Epithelial cell of umbilical artery (primary cell): ENCODE measurements at places on chromosomes 5 and 9. TPM values are rescaled to one million over a fixed set of nuclear protein-coding genes. Genes with fewer than 3 reads are reported as not detected.

Gene NR2F1
- 24.6 and 39.6 TPM in 2 replicates for total RNA-seq

Gene HDHD3
- total RNA-seq = 7.8 and 8.8 TPM in 2 replicates

Gene FOXD4L4
- under 0.01 TPM in 1 of 2 replicates, not detected in the other for total RNA-seq

Gene NPDC1
- total RNA-seq = 28.3 and 29.2 TPM in 2 replicates

Gene JAKMIP2
- total RNA-seq = 1.2 TPM in 1 of 2 replicates, not detected in the other

Gene GNA14
- 0.97 and 8.4 TPM in 2 replicates for total RNA-seq

Gene OTP
- not detected in 2 replicates for total RNA-seq

Gene PCDHA2
- total RNA-seq = 0.15 TPM in 1 of 2 replicates, not detected in the other

Gene ORM2
- not detected in 2 replicates for total RNA-seq

Gene SPATA9
- total RNA-seq = under 0.01 TPM in 1 of 2 replicates, not detected in the other

Gene RASEF
- total RNA-seq = under 0.01 TPM in 2 replicates

Gene GOLGA2
- total RNA-seq = 54.6 and 66.3 TPM in 2 replicates

Gene INVS
- 20.1 and 32.1 TPM in 2 replicates for total RNA-seq

Gene SPATA31D3
- not detected in 2 replicates for total RNA-seq

Gene PCDHA10
- under 0.01 and 0.15 TPM in 2 replicates for total RNA-seq

Gene PCDHB8
- under 0.01 and 0.15 TPM in 2 replicates for total RNA-seq

Gene C5orf34
- total RNA-seq = 2.3 and 6.7 TPM in 2 replicates

Gene EPB41L4B
- 0.30 and 1.3 TPM in 2 replicates for total RNA-seq

Gene FOXD4
- total RNA-seq = not detected in 2 replicates

Gene SOWAHA
- not detected in 2 replicates for total RNA-seq

Gene SMIM32
- not detected in 2 replicates for total RNA-seq

Gene UHRF2
- 106 and 133 TPM in 2 replicates for total RNA-seq

Gene ADAMTS19
- not detected in 2 replicates for total RNA-seq

Gene GARNL3
- 2.6 and 5.3 TPM in 2 replicates for total RNA-seq

Gene SLC9A3
- 0.65 and 0.76 TPM in 2 replicates for total RNA-seq

Gene TAF1L
- under 0.01 TPM in 1 of 2 replicates, not detected in the other for total RNA-seq

Gene FAM219A
- 10.1 and 10.3 TPM in 2 replicates for total RNA-seq

Gene WNT8A
- not detected in 2 replicates for total RNA-seq

Gene CDKN2B-AS1
- 1.1 and 2.3 TPM in 2 replicates for total RNA-seq

Gene CTSV
- total RNA-seq = 1.6 and 2.0 TPM in 2 replicates

Gene ELOVL7
- under 0.01 and 0.61 TPM in 2 replicates for total RNA-seq

Gene TLE1
- 31.6 and 32.5 TPM in 2 replicates for total RNA-seq

Gene PCSK1
- total RNA-seq = 0.32 and 0.61 TPM in 2 replicates

Gene ALDOB
- not detected in 2 replicates for total RNA-seq

Gene DDX4
- not detected in 2 replicates for total RNA-seq

Gene EPB41L4A
- 8.8 and 12.0 TPM in 2 replicates for total RNA-seq

Gene GARIN3
- not detected in 2 replicates for total RNA-seq

Gene IL33
- 72.0 and 78.3 TPM in 2 replicates for total RNA-seq

Gene MOCS2
- 28.6 and 37.5 TPM in 2 replicates for total RNA-seq

Gene ASPN
- total RNA-seq = not detected in 2 replicates

Gene ZFP2
- total RNA-seq = 0.65 and 1.1 TPM in 2 replicates
